ENCODE measurements at places on chromosomes 3 and 15. TPM values are rescaled to one million over a fixed set of nuclear protein-coding genes. Genes with fewer than 3 reads are reported as not detected.

GRCh38 chr3:4763604-4764247, 215.5 kb upstream of the BHLHE40 start:
- DNase-seq: no peak

- DNase-seq: no peak
These were observed 954.3 kb downstream of the SQOR start for GRCh38 chr15:46589088-46589487.

- no peak for DNase-seq
These were observed 41.0 kb downstream of the CD200 start for GRCh38 chr3:112373924-112374323.

- no peak for DNase-seq
These were observed 9.4 kb upstream of the DYNLT2B start for GRCh38 chr3:196327405-196327804.

DNA sequence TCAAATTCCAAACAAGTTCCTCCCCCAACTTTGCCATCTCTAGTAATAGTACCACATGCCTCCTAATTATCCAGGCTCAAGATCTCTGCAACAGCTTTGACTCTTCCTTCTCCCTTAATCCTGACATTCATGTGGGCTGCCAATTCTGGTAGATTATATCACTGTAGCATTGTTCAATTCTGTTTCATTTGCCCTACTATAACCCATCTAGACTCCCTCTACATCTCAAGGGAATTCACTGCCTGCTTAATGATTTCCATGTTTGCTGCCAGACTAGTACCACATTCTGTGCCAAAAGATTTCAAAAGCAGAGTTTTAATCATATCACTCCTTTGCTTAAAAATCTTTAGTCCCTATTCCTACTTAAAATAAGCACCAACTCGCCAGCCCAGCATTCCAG, 34.6 kb upstream of the PPIB start:
- peak; percentile 19 for DNase-seq

GRCh38 chr3:123343296-123344174, 105.4 kb downstream of the ADCY5 start:
- no peak for DNase-seq

DNA sequence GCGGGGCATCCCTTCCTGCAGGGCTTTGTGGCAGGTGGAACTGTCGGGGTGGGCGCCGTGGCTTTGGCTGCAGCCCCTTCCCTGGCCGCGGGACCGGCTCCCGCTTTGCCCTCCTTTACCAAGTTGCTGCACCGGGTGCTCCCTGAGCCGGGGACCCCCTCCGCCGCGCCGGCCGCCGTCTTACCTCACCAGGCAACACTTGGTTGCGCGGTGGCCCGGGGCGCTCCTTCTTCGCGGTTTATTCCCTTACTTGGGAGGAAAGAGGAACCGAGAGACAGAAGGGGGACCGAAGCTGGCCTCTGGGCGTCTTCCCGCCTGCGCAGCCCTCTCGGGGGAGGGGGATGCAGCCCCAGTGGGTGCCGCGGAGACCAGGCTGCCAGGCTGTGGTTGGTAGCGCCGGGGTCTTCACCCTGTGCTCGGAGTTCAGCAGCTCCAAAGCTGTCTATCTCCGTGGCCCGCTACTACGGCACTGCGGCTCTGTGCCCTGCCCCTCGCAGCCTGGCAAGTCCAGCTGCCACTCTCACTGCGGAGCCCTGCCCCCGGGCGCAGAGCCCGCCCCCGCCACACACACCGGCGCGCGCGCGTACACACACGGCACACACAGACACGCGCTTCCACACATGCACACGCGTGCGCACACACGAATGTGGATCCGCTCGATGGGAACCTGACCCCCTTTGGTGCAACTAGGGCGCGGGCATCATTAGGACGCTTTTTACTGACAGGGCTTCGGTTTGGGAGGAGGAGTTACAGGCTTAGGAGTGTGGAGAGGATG, at the start of gene DGKG:
DGKG (minus strand) TSS at position 473 of the 775 bp plus-strand sequence. CDS start 41,775 bp downstream, outside the sequence.
- peak; percentile 18 for DNase-seq

GRCh38 chr3:15336057-15336456, 3.7 kb upstream of the SH3BP5 start:
- DNase-seq: no peak

DNA sequence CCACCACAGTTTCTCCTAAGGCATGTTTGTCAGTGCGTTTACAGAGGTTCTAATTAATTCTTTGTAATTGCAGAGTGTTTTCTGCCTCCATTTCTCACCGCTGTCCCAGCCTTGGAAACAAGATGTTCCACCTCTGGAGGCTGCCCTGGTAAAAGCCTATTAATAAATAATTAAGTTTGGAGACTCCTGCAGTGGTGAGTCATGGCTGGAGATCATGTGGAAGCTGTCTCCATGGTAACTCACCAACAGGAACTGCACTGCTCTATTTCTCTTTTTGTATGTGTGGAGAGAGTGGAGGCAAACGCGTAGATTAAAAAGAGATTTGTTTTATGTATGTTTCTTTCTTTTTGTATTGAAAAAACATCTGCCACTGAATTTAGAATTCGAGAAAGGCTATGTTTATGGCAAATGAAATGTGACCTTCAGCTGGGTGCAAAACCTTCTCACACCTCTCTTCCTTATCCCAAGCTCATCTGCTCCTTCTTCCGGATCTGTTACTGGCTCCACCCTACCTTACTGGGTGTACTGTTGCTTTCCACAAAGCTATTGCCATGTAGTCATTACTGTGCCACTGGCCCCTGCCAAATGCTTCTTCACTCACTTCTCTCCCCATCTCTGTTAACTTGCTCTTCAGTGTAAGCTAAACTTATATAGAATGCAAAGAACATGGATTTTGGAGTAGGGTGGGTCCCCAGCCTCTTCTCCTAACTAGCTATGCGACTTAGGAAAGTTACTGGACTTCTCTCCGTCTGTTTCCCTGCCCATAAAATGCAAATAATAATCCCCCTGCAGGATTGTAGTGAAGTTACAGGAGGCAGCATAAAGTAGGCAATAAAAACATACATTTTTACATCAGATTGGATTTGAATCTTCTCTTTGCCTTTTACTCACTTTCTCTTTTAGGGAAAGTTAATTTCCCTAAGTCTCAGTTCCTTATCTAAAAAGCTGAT, 778.5 kb downstream of the NTRK3 start:
- DNase-seq: peak; percentile 84

DNA sequence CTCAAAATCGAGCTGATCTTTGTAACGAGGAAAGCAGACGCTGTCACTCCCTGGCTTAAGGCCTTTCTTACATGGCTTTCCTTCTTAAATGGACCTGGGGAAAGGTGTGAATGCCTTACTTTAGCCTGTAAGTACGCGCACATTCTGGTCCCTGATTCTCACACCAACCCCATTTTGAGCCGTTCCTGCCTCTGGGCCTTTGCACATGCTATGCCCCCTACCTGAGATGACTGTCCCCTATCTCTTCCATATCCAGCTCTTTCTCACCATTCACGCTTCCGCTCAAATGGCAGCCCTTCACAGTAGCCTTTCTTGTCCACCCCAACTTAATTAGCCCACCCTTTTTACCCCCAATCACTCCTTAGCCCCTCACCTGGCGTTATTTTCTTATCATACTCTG, 496.7 kb downstream of the SHQ1 start:
- no peak for DNase-seq

- DNase-seq: peak; percentile 26
These were observed 987.0 kb downstream of the NTRK3 start for GRCh38 chr15:87269566-87269965.

DNA sequence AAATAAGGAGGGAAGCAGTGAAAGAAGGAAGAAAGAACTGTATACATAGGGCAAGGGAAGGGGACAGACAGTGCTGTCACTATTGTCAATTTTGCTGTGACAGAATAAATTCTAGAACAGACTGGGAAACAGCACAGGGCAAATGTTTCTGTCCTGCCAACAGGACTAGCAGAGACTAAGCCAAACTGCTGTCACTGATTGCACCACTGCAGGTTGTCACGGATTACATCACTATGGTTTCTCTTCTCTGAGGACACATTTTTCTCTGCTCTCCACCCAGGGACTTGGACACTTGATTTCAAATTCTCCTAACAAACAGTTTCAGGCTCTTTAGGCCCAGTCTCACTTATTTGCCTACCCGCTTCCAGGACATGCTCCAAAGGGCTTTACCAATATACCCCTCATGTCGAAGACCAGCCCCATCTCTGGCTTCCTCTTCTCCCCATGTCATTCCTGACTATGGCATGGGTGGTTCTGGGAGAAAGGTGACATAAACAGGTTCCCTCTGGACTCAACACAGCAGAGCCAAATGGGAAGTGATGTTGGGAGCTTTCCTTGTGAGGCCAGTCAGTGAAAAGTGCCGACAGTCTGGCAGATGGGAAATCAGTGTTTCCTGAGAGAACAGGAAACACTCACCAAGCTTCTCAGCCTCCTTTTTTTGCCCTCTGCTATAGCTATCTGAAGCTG, 70.2 kb upstream of the ST3GAL6 start:
- no peak for DNase-seq

DNA sequence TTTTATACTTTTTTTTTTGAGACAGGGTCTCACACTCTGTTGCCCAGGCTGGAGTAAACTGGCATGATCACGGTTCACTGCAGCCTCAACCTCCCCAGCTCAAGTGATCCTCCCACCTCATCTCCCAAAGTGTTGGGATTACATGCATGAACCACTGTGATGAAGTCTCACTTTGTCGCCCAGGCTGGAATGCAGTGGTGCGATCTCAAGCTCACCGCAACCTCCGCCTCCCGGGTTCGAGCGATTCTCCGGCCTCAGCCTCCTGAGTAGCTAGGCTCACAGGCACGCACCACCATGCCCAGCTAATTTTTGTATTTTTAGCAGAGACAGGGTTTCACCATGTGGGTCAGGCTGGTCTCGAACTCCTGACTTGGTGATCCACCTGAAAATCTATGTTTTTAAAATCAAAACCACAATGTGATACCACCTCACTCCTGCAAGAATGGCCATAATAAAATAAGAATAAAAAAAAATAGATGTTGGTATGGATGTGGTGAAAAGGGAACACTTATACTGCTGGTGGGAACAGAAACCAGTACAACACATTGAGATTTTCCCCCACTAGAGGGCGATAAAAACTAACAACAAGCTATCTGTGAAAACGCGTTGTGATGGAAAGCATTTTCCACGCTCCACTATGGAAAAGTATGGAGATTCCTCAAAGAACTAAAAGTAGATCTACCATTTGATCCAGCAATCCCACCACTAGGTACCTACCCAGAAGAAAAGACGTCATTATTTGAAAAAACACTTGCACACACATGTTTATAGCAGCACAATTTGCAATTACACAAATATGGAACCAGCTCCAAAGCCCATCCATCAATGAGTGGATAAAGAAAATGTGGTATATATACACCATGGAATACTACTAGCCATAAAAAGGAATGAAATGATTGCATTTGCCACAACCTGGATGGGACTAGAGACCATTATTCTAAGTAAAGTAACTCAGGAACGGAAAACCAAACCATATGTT, 26.8 kb upstream of the OCA2 start:
- peak; percentile 59 for DNase-seq

DNA sequence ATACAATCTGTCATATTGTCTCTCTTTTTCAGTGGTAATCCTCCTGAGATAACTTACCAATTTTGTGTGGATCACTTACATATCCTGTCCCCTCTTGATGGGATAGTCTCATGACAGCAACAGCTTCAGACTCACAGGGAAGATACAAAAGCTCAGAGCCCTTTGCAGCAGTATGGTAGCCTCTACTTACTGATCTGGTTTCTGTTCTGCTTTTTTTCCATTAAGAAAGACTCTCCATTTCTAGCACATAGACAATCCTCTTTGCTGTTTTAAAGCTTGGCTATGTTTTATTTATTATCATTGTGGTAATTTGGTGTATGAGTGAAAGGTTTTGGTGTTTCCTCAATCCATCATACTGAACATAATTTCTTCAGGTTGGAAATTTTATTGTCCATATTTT, 25.4 kb upstream of the SOX14 start:
- DNase-seq: no peak

DNA sequence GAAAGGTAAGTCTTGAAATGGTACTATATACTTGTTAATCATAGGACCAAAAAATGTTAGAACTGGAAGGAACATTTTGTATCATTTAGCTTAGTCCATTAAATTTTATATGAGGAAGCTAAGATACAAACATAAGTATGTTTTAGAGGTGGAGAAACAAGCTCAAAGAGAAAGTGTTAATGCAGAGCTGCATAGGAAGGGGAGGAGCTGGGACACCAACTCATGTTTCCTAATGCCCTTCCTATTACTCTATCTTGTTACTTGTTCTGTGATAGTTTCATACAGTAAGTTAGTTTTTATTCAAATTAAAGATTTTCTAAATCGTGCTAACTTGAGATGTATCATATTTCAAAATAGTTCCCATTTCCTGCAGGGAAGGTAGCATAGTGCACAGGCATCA, 7.4 kb downstream of the SLC35A5 start:
- DNase-seq: no peak

GRCh38 chr15:51577636-51578304, 44.8 kb downstream of the DMXL2 start:
- no peak for DNase-seq

GRCh38 chr3:167493244-167493643, 19.4 kb upstream of the SERPINI2 start:
- DNase-seq: no peak

GRCh38 chr3:13852638-13853009, 27.2 kb downstream of the WNT7A start:
- DNase-seq: no peak

DNA sequence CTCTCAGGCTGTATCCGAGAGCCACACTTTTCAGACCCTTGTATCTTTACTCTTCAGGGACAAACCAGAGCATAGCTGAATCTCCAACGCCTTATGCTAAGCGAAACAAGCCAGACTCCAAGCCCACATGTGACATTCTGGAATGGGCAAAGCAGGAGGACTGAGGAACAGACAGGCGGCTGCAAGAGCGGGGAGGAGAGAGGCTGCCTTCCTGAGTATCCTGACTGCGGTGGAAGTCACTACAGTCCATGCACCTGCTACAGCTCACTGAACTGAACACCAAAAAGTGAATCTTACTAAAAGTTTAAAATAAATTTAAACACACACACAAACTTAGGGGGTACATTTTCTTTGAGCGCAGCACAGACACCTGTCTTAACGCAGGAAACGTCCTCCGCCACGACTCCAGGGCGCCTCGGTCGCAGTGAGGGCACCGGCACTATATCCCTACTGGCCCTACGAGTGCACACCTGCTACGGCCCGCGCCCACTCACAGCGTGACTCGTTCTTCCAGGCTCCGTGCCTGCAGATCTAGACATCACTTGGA, 1.4 kb downstream of the CYFIP1 start:
- no peak for DNase-seq

Gene PROK2
- total RNA-seq: not detected

Gene IL17RC
- total RNA-seq: 30.1 TPM

Gene MKRN2OS
- not detected for total RNA-seq

Gene SLC22A13
- total RNA-seq: 0.29 TPM

Gene BHLHE40
- total RNA-seq: 21.0 TPM

Gene FBXO40
- not detected for total RNA-seq

Gene ATP8B4
- total RNA-seq: 1.0 TPM

Gene GP5
- total RNA-seq: 0.06 TPM

Data from LHCN-M2 (cell line).